Stimulated activated CD4-positive, alpha-beta T cell treated with anti-CD3 and anti-CD28 coated beads, Interleukin-2, amount 100 ng/mL, for 24 hours (primary cell): ENCODE measurements at places on chromosomes 1 and 21.

DNA sequence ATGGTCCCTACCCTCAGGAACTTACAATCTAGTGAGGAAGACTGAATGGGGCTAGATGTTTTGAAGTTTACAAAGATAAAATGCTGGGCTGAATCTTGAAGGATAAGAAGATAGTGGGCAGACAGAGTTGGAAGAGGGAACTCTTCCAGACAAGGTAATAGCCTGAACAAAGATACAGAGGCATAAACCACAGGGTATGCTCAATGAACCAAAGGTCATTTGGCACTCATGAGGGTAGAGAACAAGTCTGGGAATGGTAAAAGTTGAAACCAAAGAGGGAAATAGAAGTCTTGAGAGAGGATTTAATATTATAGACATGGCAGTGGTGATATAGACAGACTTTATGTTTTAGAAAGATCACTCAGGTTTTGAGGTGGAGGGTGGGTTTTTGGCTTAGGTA, 48.1 kb upstream of the ZSWIM5 start:
- DNase-seq = no peak

DNA sequence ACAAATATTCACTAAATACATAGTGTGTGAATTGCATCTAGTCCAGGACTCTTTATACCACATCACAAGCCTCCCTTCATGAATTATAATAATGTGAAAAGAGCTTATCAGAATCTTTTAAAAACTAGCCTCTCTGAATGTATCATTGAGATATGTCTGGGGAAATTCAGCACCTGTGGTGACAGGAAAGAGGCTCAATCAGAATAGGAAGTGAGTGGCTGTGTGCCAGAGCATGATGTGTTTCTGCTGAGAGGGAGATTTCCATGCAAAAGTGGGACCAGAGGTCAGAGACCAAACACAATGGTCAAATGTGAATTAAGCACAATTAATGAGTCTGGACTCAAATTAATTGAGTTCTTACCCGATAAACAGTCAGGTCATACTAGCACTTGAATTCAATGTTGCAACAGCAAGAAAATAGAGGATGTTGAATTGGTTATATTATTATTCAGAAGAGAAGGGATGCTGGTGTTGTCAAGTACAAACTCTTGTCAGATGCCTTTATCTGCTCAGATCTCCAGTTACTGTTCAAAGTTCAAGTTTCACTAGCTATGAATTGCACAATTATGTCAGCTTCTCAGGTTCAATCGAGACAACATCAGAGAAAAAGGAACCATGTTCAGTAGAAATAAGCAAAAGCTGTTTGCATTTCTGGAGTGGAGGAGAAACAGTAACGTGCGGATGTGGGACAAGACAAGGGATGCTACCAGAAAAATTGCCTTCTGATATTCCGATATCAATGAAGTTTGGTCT, 226.2 kb downstream of the ZNF326 start:
- DNase-seq = no peak

GRCh38 chr1:84833194-84833593, 59.8 kb downstream of the LPAR3 start:
- no peak for DNase-seq

DNA sequence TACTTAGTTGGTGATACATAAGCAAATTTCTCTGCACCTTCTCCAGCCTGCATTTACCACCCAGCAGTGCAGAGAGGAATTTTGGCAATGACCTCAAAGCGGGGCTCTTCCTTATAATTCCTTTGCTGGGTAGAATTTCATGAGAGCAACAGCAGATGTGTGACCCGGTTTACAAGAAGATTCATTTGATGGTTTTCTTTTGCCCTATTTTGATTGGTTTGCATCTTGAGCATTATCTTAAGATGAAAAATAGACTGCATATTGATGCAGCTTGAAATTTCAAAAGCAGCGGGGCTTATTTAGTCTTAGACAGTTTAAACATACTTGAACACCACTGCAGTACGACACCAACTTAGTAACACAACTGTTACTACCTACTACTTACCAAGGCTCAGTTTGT, 378.9 kb downstream of the TTLL7 start:
- DNase-seq = no peak

- DNase-seq = peak; percentile 90
Observed at GRCh38 chr1:110209715-110210603, at the start of gene KCNC4. Gene KCNC4, plus strand, starts transcription at chr1:110210314. Its CDS starts 1,186 bp downstream, at chr1:110211500.
